ENCODE measurements at places on chromosomes 1 and 21.

- no peak for DNase-seq
- no peaks in the 10 kb centered on the region for H3K36me3 ChIP-seq
- H3K27ac ChIP-seq = no peak overlapping the region
- H3K27me3 ChIP-seq = no peaks in the 10 kb centered on the region
- no peak overlapping the region for H3K4me3 ChIP-seq
- no peaks in the 10 kb centered on the region for H3K4me1 ChIP-seq
Measured at GRCh38 chr1:76425201-76426145, 350.9 kb downstream of the ST6GALNAC3 start.

DNA sequence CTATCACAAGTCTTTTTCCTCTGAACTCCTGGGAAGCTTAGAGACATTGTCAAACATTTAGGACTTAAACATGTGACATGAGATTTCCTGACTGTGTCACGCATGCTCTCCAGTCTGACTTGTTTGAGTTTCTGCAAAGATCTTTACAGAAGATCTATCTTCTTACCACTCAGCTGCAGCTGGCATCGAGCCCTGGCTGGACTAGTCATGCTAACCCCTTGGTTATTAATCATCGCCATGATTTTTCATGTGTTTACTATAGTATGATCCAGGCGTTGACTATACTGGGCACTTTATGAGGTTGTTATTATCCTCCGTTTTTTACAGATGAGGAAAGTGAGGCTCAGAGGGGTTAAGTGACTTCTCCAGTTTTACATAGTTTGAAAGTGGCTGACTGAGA lies 18.1 kb upstream of the IRF2BP2 start:
- no peaks in the 10 kb centered on the region for H3K27me3 ChIP-seq
- H3K4me1 ChIP-seq = no peaks in the 10 kb centered on the region
- H3K4me3 ChIP-seq = no peak overlapping the region
- no peaks in the 10 kb centered on the region for H3K36me3 ChIP-seq
- no peak overlapping the region for H3K27ac ChIP-seq

GRCh38 chr1:163444665-163445064 lies 122.9 kb downstream of the NUF2 start:
- H3K4me3 ChIP-seq = no peak overlapping the region
- no peak overlapping the region for H3K27ac ChIP-seq
- no peaks in the 10 kb centered on the region for H3K36me3 ChIP-seq
- H3K27me3 ChIP-seq = no peaks in the 10 kb centered on the region
- no peak for DNase-seq

GRCh38 chr1:235782601-235783000 lies 84.1 kb downstream of the LYST start:
- no peaks in the 10 kb centered on the region for H3K27me3 ChIP-seq
- H3K4me3 ChIP-seq = no peak overlapping the region
- H3K4me1 ChIP-seq = no peaks in the 10 kb centered on the region
- DNase-seq = no peak
- H3K27ac ChIP-seq = no peak overlapping the region

DNA sequence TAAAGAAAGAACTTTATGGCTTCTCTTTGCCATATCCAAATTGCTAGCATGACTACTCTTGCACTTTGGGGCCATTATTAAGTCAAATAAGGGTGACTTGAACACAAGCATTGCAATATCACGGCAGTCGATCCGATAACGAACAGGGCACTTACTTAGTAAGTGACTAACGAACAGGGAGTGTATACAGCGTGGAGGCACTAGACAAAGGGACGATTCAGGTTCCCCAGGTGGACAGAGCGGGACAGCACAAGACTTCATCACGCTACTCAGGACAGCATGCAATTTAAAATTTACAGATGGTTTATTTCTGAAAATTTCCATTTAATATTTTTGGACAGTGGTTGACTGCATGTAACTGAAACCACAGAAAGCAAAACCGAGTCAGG lies 5.4 kb upstream of the PITHD1 start:
- peaks cover 6% of the 10 kb centered on the region for H3K4me1 ChIP-seq
- H3K27ac ChIP-seq = no peak overlapping the region
- no peak overlapping the region for H3K4me3 ChIP-seq
- no peaks in the 10 kb centered on the region for H3K36me3 ChIP-seq
- no peaks in the 10 kb centered on the region for H3K27me3 ChIP-seq

- H3K4me1 ChIP-seq = no peaks in the 10 kb centered on the region
- no peak overlapping the region for H3K4me3 ChIP-seq
- DNase-seq = peak; percentile 60
- H3K27ac ChIP-seq = peak overlapping the region; percentile 37
- no peaks in the 10 kb centered on the region for H3K27me3 ChIP-seq
- H3K36me3 ChIP-seq = no peaks in the 10 kb centered on the region
Measured at GRCh38 chr1:149962039-149962647, 25.5 kb upstream of the MTMR11 start.

- H3K4me3 ChIP-seq = no peak overlapping the region
- H3K36me3 ChIP-seq = no peaks in the 10 kb centered on the region
- H3K27ac ChIP-seq = no peak overlapping the region
- DNase-seq = no peak
- H3K4me1 ChIP-seq = no peaks in the 10 kb centered on the region
Measured at GRCh38 chr1:54159733-54160316, 7.0 kb upstream of the CDCP2 start.

- no peaks in the 10 kb centered on the region for H3K36me3 ChIP-seq
- no peak overlapping the region for H3K4me3 ChIP-seq
- no peaks in the 10 kb centered on the region for H3K27me3 ChIP-seq
- peak; percentile 55 for DNase-seq
- H3K4me1 ChIP-seq = no peaks in the 10 kb centered on the region
- peak overlapping the region; percentile 76 for H3K27ac ChIP-seq
Measured at GRCh38 chr1:17561561-17561985, 22.1 kb downstream of the ARHGEF10L start.

DNA sequence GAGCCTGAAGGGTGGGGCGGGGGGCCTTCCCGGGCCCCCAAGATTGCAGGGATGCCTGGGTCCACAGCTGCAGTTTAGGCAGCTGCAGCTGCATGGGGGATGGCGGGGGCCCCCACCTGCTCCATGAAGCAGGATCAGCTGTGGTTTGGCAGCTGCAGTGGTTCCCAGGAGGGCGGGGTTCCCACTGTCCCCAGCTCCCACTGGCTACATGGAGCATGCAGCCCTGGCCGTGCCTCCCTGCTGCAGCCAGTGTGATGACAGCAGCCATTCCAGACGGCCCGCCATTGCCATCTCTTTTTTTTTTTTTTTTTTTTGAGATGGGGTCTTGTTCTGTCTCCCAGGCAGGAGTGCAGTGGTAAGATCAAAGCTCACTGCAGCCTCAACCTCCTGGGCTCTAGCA lies 992 bp upstream of the C1QA start:
- DNase-seq = no peak
- no peaks in the 10 kb centered on the region for H3K36me3 ChIP-seq
- no peak overlapping the region for H3K27ac ChIP-seq
- H3K4me1 ChIP-seq = no peaks in the 10 kb centered on the region
- no peaks in the 10 kb centered on the region for H3K27me3 ChIP-seq
- no peak overlapping the region for H3K4me3 ChIP-seq

- H3K4me3 ChIP-seq = no peak overlapping the region
- H3K27me3 ChIP-seq = no peaks in the 10 kb centered on the region
- no peak overlapping the region for H3K27ac ChIP-seq
Measured at GRCh38 chr1:52343979-52344378, 22.0 kb downstream of the CC2D1B start.

DNA sequence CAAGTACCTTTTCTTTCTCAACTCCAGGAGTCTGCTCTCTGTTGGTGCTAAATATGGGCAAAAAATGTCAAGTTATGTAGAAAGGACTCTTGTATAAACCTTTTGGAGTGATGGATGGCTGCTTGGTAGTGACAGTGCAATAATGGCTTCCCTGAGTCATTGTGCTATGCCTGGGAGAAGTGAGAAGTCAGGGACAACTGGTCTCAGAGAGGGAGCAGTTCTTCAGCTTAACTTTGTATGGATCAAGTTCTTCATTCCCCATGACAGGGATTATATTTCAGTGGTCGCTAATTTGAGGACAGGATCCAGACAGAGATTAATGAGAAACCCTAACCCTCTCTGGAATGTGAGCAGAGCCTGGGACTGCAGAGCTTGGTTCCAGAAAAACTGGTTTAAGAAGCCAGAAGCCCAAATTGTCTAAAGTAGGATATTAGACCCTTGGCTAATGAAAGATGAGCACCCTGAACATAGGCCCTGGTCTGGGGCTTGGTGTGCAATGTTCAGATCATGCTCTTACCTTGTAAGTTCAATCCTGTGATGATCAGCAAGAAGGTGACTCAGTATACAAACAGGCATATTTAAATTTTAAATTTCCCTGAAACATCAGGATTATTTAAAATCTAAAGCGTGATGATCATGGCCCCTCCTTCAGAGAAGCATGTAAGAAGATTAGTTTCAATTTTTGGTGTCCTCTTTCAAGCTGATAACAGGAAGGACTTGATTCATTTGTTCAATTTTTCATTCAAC lies 50.9 kb downstream of the NTMT2 start:
- H3K4me1 ChIP-seq = no peaks in the 10 kb centered on the region
- H3K27me3 ChIP-seq = no peaks in the 10 kb centered on the region
- H3K4me3 ChIP-seq = no peak overlapping the region
- H3K36me3 ChIP-seq = no peaks in the 10 kb centered on the region
- H3K27ac ChIP-seq = no peak overlapping the region
- DNase-seq = no peak

DNA sequence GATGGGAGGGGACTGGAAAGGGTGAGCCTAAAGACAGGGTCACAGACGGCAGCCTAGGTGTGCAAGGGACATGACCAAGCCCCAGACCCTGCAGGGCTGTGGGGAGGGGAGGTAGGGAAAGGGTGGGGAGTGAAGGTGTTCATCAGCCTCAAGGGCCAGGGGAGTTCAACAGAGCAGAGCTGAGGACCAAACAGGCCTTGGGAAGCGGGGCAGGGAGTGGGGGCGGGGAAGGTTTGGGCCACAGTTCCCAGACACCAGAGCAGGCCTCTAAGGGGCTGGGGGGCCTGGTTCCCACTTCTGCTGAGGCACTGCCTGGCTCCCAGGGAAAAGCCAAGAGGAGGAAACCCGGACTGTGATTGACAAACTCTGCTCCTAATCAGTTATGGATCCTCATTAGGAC lies 456.3 kb downstream of the MATN1 start:
- no peaks in the 10 kb centered on the region for H3K36me3 ChIP-seq

GRCh38 chr1:239417221-239417620 lies 30.9 kb downstream of the CHRM3 start:
- DNase-seq = no peak
- no peaks in the 10 kb centered on the region for H3K27me3 ChIP-seq
- no peaks in the 10 kb centered on the region for H3K4me1 ChIP-seq
- no peaks in the 10 kb centered on the region for H3K36me3 ChIP-seq
- no peak overlapping the region for H3K4me3 ChIP-seq
- no peak overlapping the region for H3K27ac ChIP-seq

All from uterus (tissue), 4 donors.